ENCODE measurements at places on chromosomes 2 and 18.

DNA sequence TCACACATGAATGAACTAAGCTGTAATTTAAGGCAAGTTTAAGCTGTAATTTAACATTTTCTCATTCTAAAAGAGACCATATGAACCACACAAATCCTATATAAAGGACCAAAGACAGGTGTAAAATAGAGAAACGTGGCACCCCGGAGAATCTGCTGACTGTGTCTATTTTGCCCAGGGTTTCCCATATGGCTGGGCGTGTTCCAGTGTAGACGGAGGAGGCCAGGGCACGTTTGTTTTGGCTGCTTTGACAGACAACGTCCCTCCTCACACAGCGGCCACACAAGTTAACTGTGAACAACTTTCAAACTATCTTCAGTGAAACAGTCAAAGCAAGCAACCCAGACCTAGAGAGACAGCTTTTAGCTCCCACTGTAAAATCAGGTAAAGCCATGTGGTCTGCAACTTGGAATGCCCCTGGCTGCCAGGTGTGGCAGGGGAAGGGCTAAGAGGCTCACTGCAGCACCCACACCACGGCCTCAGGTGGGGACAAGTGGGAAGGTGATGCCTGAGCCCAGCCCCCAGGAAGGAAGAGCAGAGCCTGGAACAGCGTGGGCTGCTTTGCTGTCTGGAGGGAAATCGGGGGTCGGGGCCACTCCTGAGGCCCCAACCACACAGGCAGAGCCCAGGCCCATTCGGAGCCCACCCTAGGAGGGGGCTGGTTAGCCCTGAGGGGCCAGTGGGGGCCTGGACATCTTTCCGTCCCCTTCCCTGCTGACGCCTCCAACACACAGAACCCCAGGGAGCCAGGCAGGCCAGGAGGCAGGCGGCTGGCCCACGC lies 40.7 kb downstream of the SLC66A2 start:
- no peak for DNase-seq

- DNase-seq, result no peak
Measured at GRCh38 chr2:195406886-195407603, 250.0 kb upstream of the SLC39A10 start.

GRCh38 chr2:42969231-42970150 lies 177.1 kb upstream of the HAAO start:
- DNase-seq, result no peak

DNA sequence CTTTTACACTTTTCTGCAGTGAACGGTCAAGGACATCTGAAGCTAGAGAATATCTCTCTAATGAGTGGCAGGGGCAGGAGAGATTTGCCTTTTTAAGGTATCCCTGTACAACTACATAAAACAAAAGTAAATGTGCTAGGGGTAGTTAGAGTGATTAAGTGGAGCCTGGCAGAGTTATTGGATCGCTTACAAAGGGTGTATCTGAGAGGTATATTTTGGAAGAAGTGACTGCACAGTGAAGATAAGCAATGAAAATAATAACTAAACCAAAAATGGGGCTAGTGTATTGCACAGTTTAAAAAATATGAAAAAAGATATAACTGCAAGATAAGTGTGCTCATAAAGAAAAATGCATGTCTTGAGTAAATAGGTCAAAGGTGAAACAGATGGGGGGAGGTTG lies 193.5 kb upstream of the EPC2 start:
- no peak for DNase-seq

- no peak for DNase-seq
Measured at GRCh38 chr18:78566720-78567119, 412.9 kb upstream of the SALL3 start.

GRCh38 chr2:21276163-21276562 lies 152.4 kb downstream of the TDRD15 start:
- DNase-seq, result no peak

DNA sequence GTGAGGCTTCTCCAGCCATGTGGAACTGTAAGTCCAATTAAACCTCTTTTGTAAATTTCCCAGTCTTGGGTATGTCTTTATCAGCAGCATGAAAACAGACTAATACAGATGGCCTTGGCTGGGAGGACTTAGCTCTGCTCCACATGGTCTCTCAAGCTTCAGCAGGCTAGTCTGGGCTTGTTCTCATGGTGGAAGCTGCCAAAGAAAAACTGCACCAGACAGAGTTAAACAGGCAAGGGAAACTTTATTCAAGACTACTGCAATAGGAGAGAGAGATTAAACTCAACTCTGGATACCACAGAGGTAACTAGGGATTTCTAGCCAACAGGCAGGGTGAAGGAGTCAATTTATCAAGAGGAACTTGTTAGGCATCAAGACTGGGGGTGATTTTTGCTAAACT lies 142.1 kb downstream of the CABLES1 start:
- DNase-seq, result no peak

DNA sequence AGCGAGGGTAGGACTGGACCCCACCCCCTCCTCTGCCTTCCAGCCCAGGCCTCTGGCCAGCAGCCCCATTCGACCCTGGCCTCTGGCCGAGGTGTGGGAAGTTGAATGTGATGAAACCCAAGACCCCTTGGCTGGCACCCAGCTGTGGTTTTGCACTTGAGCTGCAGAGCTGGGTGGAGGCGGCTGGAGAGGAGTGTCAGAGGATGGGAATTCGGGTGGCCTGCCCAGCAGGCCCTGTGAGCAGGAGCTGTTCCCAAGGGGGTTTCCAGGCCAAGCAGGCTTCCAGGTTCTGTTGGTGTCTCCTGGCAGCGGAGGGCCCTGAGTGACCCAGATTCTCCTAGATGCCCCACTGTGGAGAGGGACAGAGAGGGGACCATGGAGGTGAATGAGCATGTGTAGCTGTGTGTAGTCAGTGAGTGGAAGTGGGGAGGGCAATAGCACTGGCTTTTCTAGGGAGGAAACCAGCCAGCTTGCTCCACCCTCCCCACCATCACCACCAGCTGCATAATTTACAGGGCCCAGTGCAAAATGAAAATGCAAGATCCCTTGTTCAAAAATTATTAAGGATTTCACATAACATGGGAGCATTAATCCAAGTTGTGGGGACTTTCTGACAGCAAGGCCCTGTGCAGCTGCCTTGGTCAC lies 172.2 kb upstream of the HAAO start:
- no peak for DNase-seq

DNA sequence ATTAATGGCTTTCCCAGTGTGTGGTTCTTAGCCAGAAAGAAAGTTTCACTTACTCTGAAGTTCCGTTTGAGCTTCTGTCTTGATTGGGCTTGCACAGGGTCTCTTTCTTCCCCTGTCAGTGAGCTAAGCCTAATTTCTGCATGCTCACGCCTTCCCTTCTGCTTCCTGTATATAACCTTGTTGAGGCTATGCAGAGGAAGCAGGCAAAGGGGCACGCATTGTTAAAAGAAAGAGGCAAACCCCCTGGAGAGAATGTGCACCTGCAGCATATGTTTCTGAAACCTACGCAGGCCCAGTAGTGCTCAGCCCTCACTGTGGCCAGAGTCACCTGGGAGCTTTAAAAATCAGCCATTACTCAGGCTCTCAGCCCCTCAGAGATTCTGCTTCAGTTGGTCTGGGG lies 14.5 kb upstream of the PLA2R1 start:
- DNase-seq, result no peak

DNA sequence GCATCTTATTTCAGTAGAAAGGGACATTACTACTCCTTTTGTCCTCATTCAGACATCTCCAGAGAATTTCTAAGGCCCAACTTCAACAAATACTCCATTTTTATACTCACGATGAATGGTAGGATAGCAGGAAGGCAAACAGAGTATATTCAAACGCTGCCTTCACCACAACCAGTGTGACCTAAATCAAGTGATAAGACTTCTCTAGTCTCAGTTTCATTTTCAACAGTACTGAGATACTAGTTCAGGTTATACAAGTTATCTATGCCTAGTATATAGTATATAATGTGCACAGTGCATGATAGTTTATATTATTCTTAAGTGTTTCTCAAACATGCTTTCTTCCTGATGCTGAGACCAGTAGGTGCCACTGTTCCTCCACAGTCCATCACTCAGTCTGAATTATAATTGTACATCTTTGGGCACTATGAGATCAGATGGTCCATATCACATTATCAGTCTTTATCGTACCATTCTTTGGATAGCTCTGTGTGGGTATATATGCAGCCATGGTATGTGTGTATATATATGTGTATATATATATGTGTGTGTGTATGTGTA lies 66.3 kb upstream of the RPE start:
- DNase-seq, result no peak

- no peak for DNase-seq
Measured at GRCh38 chr18:75898651-75899050, 471.1 kb upstream of the SMIM21 start.

DNA sequence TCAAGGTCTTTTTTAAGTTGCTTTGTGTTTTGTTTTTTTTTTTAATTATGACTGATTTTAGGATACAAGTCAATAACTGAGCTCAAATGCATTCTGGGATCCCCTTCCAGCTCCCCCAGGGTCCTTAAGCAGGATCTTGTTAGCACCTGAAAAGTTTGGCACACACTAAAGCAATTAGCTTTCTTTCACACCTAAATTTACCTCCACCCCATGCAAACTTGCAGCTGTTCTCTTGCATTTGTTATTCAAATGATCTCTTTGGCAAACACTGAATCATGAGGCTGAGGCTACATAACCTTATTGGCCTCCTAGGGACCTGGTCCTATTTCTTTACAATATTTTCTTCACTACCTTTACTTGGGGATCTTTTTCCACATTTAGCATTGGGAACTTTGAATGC lies 2026.1 kb upstream of the CELF4 start:
- DNase-seq, result no peak

DNA sequence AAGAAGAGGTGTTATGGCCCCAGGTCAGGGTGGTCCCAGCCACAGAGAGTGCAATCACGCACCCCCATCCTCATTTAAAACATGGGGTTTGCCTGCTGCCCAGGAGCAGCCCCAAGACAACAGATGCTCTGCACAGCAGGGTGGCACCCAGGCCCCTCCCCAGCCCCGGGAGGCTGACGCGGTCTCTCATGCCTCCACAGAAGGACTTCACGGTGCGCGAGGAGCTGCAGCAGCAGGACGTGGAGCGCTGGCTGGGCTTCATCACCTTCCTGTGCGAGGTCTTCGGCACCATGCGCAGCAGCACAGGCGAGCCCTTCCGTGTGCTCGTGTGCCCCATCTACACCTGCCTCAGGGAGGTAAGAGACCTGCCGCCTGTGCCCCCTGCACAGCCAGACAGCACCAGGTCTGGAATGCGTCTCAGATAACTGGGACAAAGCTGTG lies 133.7 kb downstream of the SMAD7 start:
- no peak for DNase-seq

GRCh38 chr2:175677880-175678279 lies 324.2 kb downstream of the LNPK start:
- no peak for DNase-seq

DNA sequence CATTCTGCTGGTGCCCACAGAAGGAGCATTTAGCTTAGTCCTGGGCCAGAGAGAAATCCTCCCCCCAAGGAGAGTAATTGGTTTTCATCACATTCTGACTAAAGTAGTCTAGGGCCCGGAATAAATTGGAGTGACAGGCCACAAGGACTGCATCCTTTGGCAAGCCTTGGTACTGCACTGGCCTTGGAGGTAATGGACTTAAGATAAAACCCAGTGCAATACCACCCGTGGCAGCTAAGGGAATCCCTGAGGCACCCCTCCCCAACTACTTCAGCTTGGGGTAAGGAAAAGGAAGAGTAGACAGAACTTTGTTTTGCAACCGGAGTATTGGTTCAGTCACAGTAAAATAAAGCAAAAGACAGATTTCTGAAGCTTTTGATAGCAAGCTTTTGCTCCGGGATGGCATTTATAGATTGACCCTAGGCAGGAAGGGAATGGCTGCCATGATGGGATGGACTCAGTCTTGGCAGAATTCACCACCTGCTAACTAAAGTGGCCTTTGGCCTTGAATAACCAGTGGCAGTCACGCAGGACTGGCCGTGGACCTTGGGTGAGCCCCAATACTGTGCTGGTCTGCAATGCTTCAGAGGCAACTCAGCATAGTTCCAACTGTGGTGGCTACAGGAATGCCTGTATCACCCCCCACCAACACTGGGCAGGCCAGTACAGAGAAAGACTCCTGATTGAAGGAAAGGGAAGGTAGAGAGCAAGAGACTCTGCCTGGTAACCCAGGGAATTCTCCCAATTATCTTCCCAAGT lies 14.1 kb downstream of the ORC4 start:
- DNase-seq, result no peak

DNA sequence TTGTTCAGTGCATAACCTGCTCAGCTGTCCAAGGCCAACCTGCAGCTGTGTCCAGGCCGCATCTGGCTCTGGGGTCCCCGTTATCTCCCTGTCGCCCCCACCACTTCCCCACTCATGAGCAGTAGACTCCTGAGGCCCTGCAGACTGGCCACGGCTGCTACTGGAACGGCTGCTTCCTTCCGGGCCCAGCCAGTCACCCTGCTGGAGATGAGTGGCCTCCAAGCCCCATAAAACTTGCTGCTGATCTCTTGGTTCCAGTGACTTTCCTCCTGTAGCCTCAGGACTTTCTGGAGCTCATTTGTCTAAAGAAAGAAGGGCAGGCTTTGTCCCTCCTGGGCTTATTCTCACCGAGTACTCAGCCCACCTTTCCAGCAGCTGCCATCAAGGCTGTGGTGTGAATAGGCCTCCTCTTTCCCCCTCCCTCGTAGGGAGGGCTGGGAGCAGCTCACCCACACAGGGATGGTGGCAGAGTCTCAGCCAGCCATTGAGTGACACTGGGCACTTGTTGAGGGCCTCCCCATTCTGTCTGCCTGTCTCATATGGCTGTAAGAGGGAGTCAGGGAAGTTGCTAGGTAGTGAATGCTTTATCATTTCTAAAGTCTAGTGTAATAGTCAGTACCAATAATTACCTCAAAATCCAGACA lies 257.3 kb downstream of the MYCN start:
- no peak for DNase-seq

DNA sequence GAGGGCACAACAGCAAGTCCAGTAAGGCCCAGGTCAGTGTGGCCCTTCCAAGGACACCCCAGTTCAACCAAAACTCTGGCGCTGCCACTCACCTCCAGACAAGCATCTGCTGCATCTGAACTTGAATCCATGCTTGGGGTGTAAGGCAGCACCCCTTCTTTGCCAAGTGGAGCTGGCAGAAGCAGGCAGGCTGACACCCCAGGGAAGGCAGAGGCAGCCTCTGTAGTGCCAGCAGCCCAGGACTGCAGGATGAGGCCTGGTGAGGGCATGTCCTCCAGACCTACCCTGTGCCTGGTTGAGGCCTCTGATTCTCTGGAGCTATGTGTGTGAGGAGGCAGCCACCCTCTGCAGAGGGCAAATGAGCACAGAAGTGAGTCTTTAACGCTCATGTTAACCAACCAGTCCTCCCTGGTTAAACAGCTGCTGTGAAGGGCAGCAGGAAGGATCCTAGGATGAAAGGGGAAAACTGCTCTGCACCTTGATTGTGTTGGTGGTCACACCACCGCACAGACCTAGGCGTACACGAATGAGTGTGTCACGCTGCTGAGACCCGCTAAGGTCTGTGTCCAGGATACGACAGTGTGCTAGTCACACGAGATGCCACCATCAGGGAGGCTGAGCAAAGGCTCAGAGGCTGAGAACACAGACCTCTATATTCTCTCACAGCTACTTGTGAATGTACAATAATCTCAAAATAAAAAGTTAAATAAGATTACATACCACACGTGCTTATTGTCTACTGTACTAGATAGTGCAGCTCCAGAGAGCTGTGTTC lies 2.2 kb downstream of the PARD6G start:
- DNase-seq, result no peak

GRCh38 chr2:120368086-120368485 lies 22.1 kb downstream of the INHBB start:
- DNase-seq, result no peak
